ENCODE measurements at places on chromosomes 2 and 18.

DNA sequence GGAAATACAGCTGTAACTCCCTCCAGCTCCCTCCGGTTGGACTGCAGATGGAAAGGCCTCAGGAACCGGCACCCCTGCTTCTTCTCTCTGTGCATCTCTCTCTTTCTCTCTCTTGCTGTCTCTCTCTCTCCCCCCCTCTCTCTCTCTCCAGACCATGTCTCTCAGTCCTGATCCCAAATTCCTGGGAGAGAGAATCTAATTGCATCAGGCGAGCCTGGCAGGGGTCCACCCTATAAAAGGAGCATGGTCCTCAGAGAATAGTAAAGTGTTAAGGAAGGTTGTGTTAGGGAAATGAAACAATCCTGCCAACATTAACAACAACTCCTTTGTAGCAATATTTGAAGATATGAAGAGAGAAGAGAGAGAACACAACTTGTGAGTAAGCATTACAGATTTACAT lies 36.7 kb downstream of the VIT start:
- DNase-seq = no peak

- no peak for DNase-seq
These were observed 223.9 kb downstream of the MBD5 start for GRCh38 chr2:148244593-148245292.

DNA sequence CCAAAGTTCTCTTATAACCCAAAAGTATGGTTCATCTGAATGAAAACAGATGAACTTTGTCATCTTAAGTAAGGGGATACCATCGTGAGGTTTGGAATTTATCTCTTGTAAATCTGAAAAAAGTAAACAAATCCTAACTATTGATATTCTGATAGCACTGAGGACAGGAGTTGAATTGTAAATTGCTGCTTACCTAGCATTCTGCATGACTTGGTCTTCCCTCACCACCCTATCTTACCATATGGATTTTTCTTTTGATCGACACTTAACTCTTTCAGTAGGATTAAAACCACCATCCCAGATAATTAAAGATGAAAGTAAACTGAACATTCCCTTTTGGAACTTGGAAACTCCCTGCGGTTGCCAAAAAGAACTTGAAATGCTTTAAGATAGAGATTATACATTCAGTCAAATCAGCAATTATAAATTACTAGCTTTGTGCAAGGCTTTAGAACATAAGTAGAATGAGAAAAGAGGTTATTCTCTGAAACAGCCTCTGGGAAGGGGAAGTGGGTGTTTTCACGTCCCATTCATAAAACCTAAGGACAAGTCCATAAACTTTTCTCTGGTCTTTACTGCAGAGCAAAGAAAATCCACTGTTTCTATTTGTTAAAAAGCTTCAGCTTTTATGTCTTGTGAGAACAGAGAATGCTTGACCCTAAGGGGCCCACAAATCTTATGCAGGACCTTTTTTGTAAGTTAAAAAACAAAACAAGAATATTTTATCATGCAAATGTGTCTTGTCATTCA lies 49.7 kb upstream of the ZNF397 start:
- no peak for DNase-seq

GRCh38 chr2:80323610-80324009 lies 19.1 kb upstream of the LRRTM1 start:
- no peak for DNase-seq

- DNase-seq = no peak
These were observed 53.3 kb downstream of the MEMO1 start for GRCh38 chr2:31957354-31958139.

All from stimulated activated CD4-positive, alpha-beta T cell treated with anti-CD3 and anti-CD28 coated beads, Interleukin-15, amount 100 ng/mL, for 1 hour (primary cell).